NCI-H524 treated with DMSO at 0.1 percent for 48 hours (cell line): ENCODE measurements at places on chromosomes 7 and 10.

- DNase-seq: no peak
Measured at GRCh38 chr7:102082693-102083368, 203.8 kb upstream of the SH2B2 start.

DNA sequence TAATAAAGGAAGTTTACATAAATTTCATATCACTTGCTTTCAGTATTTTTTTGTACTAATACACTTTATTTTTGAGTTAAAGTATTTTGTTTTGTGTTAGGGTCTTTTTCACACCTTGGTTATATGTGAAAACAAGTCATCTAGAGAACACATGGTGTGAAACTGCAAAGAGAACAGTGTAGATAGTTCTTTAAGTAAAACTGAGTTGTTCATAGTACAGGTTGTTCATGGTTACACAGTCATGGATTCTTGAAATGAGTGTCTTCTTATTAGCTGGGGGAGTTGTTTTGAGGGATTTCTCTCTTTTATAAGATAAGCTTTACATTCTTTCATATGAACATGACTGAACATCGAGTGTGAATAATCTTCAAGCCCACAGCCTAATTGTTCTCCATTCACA, 244.2 kb downstream of the THSD7A start:
- DNase-seq: no peak

GRCh38 chr7:21568762-21569161, 25.9 kb downstream of the DNAH11 start:
- DNase-seq: no peak

DNA sequence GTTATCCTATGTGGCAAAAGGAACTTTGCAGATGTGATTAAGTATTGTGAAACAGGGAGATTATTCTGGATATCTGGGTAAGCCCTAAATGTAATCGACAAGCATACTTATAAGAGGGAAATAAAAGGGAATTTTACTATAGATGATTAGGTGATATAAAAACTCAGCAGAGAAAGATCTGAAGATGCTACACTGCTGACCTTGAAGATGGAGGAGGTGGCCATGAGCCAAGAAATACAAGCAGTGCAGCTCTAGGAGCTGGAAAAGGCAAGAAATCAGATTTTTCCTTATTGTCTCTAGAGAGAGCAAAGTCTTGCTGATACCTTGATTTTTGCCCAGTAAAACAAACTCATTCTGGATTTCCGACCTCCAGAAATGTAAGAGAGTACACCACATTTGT, 67.7 kb downstream of the BRAF start:
- DNase-seq: no peak

DNA sequence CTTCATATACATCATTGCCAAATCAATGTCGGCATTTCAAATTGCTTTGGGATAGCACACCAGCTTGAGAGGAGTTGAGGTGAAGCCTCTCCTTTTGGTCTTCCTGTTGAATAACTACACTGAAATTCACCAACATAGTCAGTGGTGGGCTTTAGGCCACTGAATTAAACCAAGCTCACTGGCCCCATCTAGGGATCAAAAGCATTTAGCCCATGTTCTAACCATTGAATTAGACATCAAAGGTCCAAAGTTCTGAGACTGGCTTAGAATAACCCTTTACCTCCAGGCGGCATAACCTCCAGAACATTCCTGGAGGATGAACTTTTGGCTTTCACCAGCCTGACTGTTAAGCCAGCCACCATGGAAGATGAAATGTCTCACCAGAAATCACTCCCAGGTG, 54.6 kb downstream of the BPGM start:
- no peak for DNase-seq
